Activated CD8-positive, alpha-beta memory T cell treated with anti-CD3 and anti-CD28 coated beads for 24 hours (primary cell): ENCODE measurements at places on chromosomes 4 and X.

DNA sequence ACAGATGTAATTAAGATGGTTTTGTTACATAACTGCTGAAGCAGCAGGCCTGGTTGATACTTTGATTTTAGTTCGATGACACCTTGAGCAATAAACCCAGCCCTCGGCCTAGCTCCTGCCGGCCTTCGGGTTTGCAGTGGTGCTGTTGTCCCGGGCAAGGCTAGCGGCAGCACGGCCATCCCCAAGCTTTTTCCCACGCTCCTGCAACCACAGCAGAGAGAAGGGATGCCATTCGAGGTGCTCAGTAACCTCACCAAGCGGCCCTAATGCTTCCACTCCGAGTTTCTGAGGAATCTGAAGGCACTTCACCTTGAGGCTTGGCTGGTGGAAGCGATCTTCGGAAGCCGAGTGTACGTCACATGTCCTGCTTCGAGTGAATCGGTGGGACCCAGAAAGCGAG, 182.1 kb downstream of the NAF1 start:
- DNase-seq: no peak

DNA sequence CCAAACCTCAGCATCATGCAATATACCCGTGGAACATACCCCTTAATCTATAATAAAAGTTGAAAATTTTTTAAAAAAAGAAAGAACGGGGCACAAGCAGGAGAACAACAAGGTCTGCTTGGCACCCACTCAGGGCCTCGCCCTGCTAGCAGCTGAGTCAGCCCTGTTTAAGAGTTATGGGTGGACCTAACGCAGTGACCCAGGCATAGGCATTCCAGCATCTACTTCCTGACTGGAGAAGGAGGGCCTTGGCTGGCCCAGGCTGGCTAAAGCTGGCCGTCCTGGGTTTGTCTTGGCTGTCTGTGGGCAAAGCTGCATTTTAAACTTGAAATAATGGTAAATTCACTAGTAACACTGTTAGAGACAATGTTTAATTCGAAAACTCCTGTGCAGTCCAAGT, 236.7 kb upstream of the PGRMC2 start:
- DNase-seq: no peak

DNA sequence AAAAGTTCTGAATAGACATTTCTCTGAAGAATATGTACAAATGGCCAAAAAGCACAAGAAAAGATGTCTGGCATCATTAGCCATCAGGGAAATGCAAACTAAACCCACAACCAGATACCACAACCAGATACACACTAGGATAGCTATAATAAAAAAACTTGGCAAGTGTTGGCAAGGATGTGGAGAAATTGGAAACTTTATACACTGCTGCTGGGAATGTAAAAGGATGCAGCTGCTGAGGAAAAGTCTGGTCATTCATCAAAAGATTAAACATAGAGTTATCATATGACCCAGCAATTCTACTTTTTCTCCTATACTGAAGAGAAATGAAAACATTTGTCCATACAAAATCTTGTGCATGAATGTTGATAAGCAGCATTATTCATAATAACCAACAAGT, 92.3 kb downstream of the UCHL1 start:
- DNase-seq: no peak

- DNase-seq: no peak
These were observed 114.7 kb downstream of the AFF1 start for GRCh38 chr4:87049508-87049907.

- DNase-seq: no peak
These were observed 461.0 kb upstream of the GALNT7 start for GRCh38 chr4:172707622-172708021.

- DNase-seq: no peak
These were observed 184.0 kb upstream of the TTC29 start for GRCh38 chr4:147129687-147130086.

GRCh38 chr4:12123707-12124106, 695.0 kb upstream of the HS3ST1 start:
- no peak for DNase-seq

- DNase-seq: no peak
These were observed 21.5 kb downstream of the BTC start for GRCh38 chr4:74772783-74773182.

DNA sequence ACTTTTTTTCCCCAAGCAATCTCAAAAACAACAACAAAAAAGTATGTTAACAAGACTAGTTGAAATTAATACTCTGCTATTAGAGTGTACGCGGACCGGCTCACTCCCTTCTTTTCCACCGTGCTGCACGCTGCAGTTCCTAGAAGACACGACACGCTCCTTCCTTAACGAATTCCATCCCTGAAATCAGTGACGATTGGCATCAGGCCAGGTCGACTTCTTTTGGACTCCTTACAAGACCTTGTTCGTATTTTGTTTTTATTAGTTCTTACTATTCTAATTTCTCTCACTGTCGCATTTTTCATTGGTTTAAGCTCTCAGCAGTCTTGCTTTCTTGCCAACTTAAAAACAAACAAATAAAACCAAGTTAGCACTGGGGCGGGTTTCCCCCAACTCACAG, 175.8 kb upstream of the PITX2 start:
- no peak for DNase-seq

GRCh38 chr4:98939892-98940298, 11.0 kb upstream of the EIF4E start:
- no peak for DNase-seq

DNA sequence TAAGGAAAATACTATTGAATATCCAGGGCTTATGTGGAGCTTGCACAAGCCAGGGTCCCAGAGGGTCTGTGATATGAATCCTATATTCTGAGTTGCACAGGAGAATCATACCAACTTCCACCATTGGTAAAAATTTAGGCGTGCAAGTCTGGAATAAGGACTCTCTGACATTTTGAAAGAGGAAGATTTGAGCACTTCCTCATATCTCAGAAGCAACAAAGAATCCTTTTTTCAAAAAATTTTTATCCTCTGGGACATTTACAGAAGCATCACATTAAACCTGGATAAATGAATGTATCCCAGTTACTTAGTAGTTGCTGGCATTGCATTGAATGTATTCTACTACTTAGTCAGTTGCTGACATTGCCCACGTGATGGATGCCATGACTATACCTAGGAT, 24.2 kb upstream of the CAMK2D start:
- no peak for DNase-seq

DNA sequence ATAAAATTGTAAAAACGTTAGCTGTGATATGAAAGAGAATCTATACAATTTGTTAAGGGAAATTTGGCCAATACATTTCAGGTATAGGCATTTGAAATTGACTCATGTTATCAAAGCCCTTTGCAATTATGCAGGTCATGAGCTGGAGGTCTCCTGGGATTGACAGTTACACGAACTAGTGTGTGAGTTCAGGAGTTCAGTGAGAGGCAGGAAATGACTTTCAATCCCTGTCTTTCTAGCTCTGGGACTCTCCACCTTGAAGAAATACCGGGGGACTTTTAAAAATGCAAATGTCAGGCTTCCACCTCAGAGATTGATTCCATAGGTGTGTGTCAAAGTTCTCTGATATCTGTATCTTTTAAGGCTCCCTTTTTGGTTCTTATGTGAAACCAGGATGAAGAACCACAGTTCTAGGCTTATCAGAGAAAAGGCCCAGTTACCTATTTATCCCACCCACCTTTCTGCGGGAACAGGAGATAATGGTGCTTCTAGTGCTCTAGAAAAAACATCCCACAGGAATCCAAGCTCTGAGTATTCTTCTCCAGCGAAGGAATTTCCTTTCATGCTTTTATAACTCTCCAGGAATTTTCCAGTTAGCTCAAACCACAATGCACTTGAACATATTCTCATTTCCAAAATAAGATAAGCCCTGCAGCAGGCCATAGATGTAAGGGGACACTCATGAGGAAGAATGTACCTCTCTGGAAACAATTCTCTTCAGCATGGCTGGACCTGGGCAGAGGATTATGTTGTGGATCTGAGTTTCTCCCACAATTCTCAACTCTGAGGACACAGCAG, 501.0 kb downstream of the IDS start:
- DNase-seq: no peak
